ENCODE measurements at places on chromosomes 1 and 21.

DNA sequence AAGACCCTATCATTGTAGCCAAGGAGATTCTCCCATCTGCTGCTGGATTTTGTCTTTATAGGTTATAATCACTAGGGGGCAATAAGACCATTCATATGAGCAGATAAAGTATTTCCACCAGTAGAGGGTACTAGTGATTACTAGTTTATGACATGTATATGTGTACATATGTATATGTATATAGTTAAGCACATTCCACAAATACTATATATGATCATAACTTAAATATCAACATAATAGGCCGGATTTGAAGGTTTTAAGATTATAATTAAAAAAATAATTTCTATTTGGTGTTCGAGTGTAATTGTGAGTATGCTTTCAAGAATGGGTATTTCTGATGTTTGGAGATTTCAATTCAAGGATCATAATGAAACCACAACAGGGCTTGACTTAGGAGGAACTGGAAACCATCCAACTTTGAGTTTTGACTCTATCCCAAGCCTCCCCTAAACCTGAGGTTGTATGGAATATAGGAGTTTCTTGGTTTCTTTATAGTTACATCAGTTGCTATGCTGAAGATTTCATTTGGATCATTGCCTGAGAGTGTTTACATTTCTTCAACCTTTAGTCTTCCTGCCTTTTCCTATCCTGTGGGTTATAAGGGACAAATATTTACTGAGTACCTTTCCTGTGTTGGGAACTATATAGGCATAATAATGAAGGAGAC, 16.9 kb downstream of the TCEANC2 start:
- no peak for DNase-seq

- DNase-seq: peak; percentile 59
Observed at GRCh38 chr1:62841587-62842169, 57.7 kb downstream of the ATG4C start.

GRCh38 chr1:216632980-216633379, 90.2 kb downstream of the ESRRG start:
- no peak for DNase-seq

DNA sequence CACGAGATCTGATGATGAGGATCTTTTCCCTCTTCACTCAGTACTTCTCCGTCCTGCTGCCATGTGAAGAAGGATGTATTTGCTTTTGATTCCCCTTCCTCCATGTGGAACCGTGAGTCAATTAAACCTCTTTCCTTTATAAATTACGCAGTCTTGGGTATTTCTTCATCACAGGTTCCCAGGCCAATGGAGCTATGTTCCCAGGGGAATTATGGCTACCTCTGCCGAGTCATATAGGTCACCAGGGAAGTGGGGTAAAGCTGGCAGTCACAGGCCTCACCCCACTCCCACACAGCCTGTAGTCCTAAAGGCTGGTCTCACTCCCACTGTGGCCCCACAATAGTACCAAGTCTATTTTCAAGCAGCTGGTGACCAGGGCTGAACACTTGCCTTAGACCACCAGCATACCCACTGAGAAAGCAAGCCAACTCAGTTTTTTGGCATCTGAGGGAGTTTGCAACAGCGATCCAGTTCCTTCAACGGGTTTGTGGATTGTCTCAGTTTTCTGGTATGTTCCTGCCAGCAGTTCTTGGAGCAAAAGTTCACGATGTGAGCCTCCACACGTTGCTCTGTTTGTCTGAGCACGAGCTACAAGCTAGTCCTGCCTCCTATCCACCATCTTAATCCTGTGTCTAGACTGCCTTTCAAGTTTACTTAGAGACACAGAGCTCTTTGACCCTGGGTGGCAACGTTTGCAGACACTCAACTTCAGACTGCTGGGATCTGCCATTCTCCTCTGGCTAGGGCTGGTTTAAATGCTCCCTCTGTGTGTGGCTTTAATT, 104.5 kb downstream of the CENPF start:
- DNase-seq: no peak

DNA sequence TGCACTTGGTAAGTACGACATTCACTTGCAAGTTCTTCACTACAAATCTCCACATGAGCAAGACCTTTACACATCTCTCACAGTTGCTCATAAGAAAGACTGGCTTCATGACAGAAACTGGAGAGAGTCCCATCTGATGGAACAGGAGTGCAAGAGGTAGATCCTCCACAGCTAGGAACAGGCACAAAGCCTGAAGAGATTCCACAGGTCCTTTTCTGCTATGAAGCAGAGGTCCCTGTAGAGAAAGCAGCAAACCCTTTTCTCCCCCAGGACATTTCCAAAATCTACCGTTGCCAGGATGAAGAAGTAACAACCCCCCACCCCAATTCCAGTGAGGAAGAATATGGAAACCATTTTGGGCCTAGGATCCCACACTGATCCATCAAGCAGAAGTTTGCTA, 47.3 kb downstream of the EIF4G3 start:
- DNase-seq: no peak

- no peak for DNase-seq
Observed at GRCh38 chr1:115908565-115909274, 67.6 kb upstream of the SLC22A15 start.
